ENCODE measurements at places on chromosomes 13 and 19.

DNA sequence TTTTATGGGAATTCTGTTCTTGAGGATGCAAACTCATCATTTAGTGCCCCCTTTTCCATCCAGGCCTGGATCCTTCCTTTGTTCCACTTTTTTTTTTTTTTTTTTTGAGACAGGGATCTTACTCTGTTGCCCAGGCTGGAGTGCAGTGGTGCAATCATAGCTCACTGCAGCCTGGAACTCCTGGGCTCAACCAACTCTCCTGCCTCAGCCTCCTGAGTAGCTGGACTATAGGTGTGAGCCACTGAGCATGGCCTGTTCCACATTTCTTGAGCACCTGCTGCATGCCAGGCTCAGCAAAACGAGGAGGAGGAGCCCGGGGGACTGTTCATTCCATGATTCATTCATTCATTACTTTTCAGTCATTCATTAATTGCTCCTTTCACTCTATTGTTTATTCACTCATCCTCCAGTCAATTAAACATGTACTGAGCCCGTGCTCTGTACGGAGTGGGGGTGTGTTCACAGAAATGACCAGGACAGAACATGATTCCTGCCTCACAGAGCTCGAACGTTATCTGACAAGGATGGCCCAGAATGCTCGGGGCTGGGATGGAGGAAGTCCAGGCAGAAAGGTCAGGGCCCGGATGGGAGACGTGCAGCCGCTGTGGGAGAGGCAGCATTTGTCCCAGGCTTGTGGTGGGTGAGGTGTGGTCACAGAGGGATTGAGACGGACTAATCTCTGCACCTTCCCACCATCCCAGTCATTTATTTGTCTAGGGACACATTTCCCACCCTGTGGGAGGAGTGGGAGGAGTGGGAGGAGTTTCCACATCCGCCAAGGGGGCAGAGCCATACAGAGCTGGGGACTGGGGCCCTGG is 51.2 kb upstream of the SHKBP1 start:
- no peak for DNase-seq

DNA sequence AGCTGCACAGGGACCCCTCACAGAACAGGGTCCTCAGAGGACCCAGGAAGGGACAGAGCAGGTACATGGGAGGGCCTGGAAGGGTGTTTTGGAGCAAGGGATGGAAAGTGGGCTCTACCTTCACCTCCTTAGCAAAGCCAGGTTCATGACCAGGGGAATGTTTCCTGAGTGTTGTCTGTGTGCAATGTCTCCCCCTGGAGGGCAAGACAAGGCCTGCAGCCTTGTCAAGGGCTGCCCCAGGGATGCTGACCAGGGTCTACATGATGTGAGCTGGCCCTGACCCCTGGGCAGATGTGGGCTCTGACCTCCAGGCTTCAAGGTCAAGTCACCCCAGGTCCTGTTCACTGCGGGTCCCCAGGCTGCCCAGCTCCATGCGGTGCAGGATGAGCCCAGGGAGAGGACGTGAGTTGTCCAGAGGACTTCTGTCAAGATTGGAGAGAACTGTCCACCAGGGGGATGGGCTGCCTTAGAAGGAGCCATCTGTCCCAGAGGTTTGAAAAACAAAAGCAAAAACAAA is 1.0 kb upstream of the CEACAM1 start:
- peak; percentile 55 for DNase-seq

- no peak for DNase-seq
Observed at GRCh38 chr19:1947651-1948209, 6.8 kb downstream of the CSNK1G2 start.

DNA sequence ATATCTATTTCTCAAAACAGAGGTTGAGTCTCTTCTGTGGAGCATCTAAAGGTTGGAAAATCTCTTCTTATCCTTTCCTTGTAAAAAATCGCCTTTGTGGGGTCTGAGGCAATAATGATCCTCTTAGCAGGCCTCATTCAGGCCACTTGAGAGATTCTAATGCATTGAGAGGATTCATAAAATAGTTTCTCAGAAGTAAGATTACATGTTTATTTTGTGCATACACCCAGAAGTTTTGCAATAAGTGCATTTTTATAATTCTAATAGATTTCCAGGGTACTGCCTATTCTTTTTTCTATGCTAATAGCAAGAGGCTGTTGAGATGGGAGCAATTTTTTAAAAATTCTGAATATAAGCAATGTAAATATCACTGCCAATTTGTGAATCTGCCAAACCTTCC is 342.2 kb upstream of the KLF12 start:
- no peak for DNase-seq

DNA sequence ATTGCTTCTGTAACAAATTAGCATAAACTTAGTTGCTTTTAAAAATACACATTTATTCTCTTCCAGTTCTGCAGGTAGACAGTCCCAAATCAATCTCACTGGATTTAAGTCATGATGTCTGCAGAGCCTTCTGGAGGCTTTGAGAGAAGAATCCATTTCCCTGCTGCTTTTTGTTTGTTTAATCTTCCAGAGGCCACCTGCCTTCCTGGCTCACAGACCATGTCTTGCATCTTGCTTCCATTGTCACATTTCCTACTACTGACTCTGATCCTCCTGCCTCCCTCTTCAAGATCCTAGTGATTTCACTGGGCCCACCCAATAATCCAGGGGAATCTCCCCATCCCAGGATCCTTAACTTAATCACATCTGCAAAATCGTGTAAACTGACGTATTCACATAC is 473.3 kb downstream of the ITGBL1 start:
- no peak for DNase-seq

DNA sequence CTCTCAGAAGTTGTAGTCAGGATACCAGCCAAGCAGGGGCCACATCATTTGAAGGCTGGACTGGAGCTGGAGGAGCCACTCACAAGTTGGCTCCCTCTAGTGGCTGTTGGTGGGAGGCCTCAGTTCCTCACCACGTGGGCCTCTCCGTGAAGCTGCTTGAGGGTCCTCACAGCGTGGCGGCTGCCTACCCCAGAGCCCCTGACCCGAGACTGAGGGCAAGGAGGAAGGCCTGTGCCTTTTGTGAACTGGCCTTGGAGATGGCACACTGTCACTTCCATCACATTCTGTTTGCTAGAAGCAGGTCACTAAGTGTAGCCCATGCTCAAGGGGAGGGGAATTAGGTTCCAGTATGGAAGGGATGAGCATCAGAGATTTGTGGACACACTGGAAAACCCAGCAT is 14.6 kb downstream of the GNA11 start:
- DNase-seq, result no peak

GRCh38 chr13:99395436-99395835 is 88.2 kb upstream of the GPR183 start:
- DNase-seq, result no peak

- peak; percentile 2 for DNase-seq
Observed at GRCh38 chr13:73708393-73708985, 425.7 kb downstream of the KLF12 start.

- DNase-seq, result no peak
Observed at GRCh38 chr13:111202156-111202621, 87.1 kb downstream of the ARHGEF7 start.

- DNase-seq, result no peak
Observed at GRCh38 chr13:98761986-98762616, 9.6 kb upstream of the SLC15A1 start.

GRCh38 chr13:30991184-30991583 is 58.7 kb downstream of the TEX26 start:
- no peak for DNase-seq

DNA sequence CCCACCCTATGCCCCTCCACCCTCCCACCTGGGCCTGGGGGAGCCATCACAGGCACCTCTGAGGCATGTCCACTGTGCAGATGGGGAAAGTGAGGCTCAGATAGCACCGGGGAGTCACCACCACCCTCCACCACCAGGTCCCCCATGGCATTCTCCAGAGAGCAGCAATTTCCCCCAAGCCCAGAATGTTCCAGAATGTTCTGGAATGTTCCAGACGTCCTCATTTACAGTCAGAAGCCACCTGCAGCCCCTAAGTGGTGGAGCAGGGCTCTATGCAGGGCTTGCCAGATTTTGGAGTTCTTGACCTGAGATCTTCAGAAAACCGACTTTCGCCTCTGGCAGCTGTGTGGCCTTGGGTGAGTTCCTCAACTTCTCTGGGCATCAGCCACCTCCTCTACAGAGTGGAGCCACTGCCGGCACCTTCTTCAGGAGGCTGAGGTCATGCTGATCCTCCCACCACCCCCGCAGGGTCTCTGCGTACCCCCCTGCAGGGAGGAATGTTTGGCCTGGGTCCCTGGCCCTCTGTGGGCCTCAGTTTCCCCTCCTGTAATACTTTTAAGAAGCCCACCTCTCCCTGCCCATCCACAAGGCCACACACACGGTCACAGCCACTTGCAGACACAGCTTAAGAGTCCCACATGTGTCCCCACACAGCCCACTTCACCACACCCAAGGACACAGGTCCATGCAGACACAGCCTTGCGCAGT is 6.2 kb downstream of the FUT5 start:
- DNase-seq, result no peak

DNA sequence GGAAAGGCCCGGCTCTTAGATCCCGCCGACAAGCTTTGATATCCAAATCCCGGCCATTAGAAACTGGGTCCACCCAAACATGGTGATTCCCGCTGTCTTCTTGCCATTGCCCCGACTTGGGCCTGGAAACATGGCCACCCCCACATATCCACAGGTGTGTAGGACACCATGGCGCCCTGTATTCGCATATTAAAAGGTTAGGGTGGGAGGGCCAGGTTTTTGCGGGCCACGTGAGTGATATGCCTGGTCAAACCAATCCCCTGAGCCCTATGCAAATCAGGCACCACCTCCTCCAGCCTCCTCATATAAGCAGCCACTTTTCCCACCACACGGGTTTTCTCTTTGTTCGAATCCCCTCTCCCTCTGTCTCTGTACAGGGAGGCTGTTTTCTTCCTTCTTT is 766.4 kb downstream of the UQCRFS1 start:
- no peak for DNase-seq

GRCh38 chr19:3367628-3368440 is 1.5 kb downstream of the NFIC start:
- DNase-seq, result no peak

- no peak for DNase-seq
Observed at GRCh38 chr19:46745030-46745429, 827 bp upstream of the FKRP start.

GRCh38 chr13:66967811-66968597 is 262.1 kb downstream of the PCDH9 start:
- no peak for DNase-seq

- DNase-seq, result no peak
Observed at GRCh38 chr13:114119196-114119595, 13.2 kb downstream of the RASA3 start.

- DNase-seq, result no peak
Observed at GRCh38 chr13:66655847-66656454, 574.2 kb downstream of the PCDH9 start.

GRCh38 chr13:33870046-33870668 is 52.2 kb downstream of the RFC3 start:
- DNase-seq, result no peak

- no peak for DNase-seq
Observed at GRCh38 chr13:86193281-86193680, 394.1 kb upstream of the SLITRK6 start.

DNA sequence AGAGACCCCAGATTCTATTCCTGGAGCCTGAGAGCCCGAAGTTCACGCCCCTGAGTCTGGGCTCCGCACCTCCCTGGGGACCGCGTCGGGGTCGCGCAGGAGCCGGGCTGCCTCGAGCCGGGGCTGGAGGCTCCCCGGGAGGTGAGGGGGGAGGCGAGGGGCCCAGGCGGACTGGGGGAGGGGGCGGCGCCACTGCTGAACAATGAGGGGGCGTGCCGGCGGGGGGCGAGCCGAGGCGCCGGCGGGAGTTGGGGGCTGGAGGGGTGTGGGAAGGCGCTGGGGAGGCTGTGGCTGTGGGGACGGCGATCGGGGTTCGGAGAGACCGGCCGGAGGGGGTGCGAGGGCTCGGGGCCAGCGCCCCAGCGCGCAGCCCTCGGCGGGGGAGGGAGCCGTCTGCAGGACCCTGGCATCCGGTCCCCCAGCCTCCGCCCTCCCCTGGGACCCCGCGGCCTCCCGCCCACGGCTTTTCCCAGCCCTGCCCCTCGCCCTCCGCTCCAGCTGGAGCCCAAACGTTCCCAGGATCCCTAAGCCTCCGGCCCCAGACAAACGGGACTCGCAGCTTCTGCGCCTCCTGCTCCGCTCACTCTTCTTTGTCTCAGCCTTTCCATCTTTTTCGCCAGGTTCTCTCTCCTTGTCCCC is 922 bp downstream of the PLEKHG2 start:
- DNase-seq, result no peak

- no peak for DNase-seq
Observed at GRCh38 chr13:22690756-22691155, 490.0 kb upstream of the SGCG start.

- no peak for DNase-seq
Observed at GRCh38 chr13:37657956-37658355, 59.4 kb upstream of the POSTN start.

DNA sequence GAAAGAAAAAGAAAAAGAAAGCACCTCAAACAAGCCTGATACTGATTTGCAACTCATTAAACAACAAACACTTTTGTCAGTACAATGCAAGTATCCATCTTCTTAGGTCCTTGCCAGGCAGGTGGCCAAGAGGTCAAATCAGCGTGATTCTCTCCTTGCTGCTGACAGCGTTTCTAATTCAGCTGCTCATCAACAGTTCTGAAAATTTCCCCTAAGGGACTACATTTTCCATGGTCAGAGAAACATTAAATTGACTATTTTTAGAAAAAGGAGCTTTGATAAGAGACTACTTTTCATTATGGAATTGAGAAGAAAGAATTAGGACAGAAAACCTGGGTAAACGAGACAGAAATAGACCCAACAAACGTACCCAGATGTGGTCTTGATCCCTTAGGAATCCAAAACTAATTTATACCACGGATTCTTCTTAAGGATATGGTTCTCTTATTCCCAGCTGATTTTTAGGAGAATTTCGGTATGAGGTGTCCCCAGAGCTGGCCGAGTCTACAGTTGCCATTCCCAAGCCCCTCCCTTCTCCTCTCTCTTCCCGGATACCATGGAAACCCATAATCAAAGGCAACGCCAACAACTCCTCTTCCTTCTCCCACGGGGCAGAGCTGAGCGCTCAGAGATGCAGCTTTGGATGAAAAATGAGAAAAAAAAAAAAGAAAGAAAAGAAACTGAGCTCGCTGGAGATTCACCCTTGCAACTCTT is 29.5 kb upstream of the CEBPG start:
- peak; percentile 12 for DNase-seq

- no peak for DNase-seq
Observed at GRCh38 chr19:21128901-21129698, 12.7 kb upstream of the ZNF431 start.

GRCh38 chr13:101875717-101876393 is 423.4 kb downstream of the ITGBL1 start:
- no peak for DNase-seq

GRCh38 chr13:54110597-54110996 is 1082.0 kb downstream of the OLFM4 start:
- DNase-seq, result no peak

GRCh38 chr19:18203408-18203862 is 407 bp downstream of the RAB3A start:
- DNase-seq, result no peak

GRCh38 chr13:44172281-44172810 is 201.3 kb upstream of the SERP2 start:
- DNase-seq, result no peak

DNA sequence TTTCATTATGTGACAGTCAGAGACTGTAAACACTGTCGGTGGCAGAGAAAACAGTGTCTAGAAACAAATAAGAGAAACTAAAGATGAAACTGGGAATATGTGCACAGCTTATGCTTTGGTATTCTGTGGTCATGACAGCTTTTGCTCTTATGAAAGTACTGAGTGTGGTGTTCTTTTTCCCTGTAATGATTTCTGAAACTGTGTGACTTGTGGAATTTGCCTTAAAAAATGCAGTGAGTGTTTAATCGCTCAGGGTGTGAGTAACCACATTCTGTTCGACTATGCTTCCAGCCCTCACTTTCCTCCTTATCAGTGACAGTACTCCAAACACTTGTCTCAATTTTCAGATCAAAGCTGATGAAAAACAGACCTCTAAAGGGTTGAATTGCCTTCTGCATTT is 66.9 kb upstream of the DIAPH3 start:
- DNase-seq, result no peak
